ENCODE measurements at places on chromosomes 2 and 18. TPM values are rescaled to one million over a fixed set of nuclear protein-coding genes. Genes with fewer than 3 reads are reported as not detected.

The MBD1 gene
- 33.3 TPM for total RNA-seq

The SULT1C4 gene
- total RNA-seq, result not detected

The ERICH2 gene
- not detected for total RNA-seq

The RBM43 gene
- total RNA-seq, result 3.0 TPM

The INPP5D gene
- total RNA-seq, result 0.70 TPM

The PLA2R1 gene
- 2.2 TPM for total RNA-seq

The C2orf78 gene
- total RNA-seq, result not detected

The XDH gene
- 0.92 TPM for total RNA-seq

The CLEC4F gene
- total RNA-seq, result not detected

The TCF23 gene
- not detected for total RNA-seq

The STAMBP gene
- total RNA-seq, result 59.6 TPM

The OXER1 gene
- total RNA-seq, result not detected

The G6PC2 gene
- total RNA-seq, result not detected

The AGAP1 gene
- 25.3 TPM for total RNA-seq

The VSNL1 gene
- total RNA-seq, result not detected

The CNTNAP5 gene
- not detected for total RNA-seq

The UCN gene
- total RNA-seq, result 1.7 TPM

Data from A549 treated with dexamethasone at 1 μM for 4 hours (cell line).